H9 (cell line): ENCODE measurements at places on chromosomes 5 and 9. TPM values are rescaled to one million over a fixed set of nuclear protein-coding genes. Genes with fewer than 3 reads are reported as not detected.

GPX8 gene
- total RNA-seq: 37.9 and 38.3 TPM in 2 replicates

GRCh38 chr5:132219981-132220380 lies 7.7 kb downstream of the P4HA2 start:
- no peak for DNase-seq

DNA sequence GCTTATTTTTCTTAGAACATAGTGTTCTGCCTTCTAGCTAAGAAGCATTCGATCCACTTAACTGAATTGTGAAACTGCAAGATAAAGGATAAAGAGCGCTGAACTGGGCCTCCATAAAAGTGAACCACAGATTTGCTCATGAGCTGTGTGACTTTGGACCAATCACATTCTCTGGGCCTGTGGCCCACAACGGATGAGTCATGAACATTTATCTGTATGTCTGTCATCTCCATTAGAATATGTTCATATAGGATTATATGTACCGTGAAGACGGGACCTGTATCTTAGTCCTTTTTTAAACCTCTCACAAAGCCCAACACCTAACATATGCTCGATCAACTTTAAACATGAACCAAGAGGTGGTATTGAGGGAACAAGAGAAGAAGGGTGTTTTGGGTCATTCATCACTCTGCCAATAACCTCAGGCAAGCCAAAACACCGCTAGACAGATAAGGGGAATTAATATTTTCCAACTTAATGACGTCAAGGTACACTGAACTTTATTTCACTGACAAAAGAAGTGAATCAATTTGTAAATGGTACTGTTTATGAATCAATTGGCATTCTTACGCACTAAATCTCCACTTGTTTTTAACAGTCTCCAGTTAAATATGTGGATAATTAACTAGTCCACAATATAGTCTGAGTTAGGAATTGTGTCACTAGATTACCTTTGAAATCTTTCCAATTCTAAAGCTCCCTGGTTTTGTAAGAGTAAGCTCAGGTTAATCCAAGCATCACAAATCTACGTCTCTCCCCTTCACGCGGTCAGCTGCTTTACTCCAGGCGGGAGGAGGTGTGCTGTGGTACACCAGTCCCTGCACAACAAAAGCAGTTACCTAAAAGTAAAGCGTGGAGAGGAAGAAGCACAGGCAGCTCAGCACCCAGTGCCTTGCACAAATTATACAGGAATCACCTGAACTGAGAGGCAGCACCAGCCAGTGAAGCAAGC lies 1.6 kb downstream of the TMEM245 start:
- no peak for DNase-seq

- DNase-seq: no peak
Measured at GRCh38 chr5:54637654-54638053, 120.1 kb downstream of the SNX18 start.

GRCh38 chr9:137550231-137550621 lies at the start of gene PNPLA7:
PNPLA7 (minus strand) TSS chr9:137550402; CDS start chr9:137550197, 205 bp downstream.
- DNase-seq: peak; percentile 86

DNA sequence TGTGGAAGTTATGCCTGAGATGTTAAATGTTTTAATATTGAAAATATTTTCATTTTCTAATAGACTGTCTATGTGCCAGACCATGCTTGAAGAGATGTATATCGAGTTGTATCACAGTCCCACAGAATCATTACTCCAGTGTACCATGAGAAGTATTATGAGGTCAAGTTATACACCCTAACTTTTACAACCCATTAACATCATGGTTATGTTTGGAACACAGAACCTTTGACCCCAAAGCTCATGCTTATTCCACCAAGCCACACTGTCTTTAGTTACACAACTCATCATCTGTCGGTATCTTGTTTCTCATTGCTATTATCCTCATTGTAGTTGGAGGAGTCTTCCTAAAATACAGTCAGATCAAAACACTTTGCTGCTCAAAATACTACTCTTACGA lies 248.0 kb downstream of the KCTD16 start:
- DNase-seq: no peak

GRCh38 chr5:152470167-152470566 lies 65.1 kb upstream of the NMUR2 start:
- no peak for DNase-seq

CDC42SE2 gene
- total RNA-seq: 22.2 and 23.2 TPM in 2 replicates

GRCh38 chr9:19127871-19128500 lies 694 bp upstream of the PLIN2 start:
- DNase-seq: peak; percentile 54

GRCh38 chr9:6301858-6302257 lies 26.3 kb upstream of the TPD52L3 start:
- DNase-seq: no peak

ELAVL2 gene
- total RNA-seq: 16.8 and 19.9 TPM in 2 replicates

- no peak for DNase-seq
Measured at GRCh38 chr9:115690786-115691496, 462.6 kb upstream of the PAPPA start.

DNA sequence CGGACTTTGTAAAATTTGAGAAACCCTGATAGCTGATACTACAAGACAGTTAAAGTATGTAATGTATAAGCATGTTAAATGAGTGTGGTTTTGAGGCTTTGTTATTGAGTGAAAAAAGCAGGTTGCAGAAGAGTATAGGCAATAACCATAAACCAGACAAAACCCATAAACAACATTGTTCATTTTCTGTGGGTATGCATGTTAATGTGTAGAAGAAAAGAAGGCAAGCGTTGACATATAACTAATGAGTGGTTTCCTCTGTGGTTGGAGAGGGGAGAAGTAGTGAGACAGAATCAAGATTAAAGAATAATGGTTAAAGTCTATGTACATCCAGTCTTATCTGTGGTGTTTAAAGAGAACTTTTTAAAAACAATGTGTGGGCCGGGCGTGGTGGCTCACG lies 26.2 kb downstream of the RAD23B start:
- DNase-seq: no peak

GRCh38 chr9:68505681-68506409 lies 34.8 kb downstream of the TMEM252 start:
- no peak for DNase-seq

TMEFF1 gene
- 64.7 and 65.5 TPM in 2 replicates for total RNA-seq

FSD1L gene
- total RNA-seq: 4.7 and 5.5 TPM in 2 replicates

DNAH5 gene
- 0.50 and 0.55 TPM in 2 replicates for total RNA-seq

CDKN2AIPNL gene
- total RNA-seq: 60.0 and 60.3 TPM in 2 replicates

- DNase-seq: no peak
Measured at GRCh38 chr9:136137321-136138265, 18.9 kb upstream of the TMEM250 start.

EIF4E1B gene
- total RNA-seq: 1.3 and 1.8 TPM in 2 replicates

DNA sequence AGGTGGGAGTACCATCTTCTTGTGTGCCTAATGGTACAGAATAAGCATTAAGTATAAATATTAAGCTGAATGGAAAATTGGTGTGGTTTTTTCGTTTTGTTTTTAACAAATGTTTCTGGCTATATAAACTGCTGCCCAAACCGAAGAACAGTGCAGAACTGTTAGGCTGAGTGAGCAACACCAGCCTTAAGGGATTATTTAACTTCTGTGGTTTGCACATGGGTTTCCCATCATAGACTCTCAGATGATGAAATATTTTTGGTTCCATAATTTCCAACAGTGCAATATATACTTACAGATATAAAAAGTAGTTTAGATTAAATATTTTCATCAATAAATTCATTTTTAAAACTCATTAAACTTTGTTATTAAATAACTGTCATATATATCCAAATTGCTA lies 16.4 kb downstream of the C5orf63 start:
- DNase-seq: no peak

GRCh38 chr9:86494644-86495111 lies 140.5 kb upstream of the TUT7 start:
- DNase-seq: no peak

RNF180 gene
- 2.5 and 2.9 TPM in 2 replicates for total RNA-seq

- DNase-seq: no peak
Measured at GRCh38 chr5:151405334-151406160, 41.9 kb upstream of the SLC36A1 start.

PCSK1 gene
- total RNA-seq: 2.0 and 2.9 TPM in 2 replicates

RASEF gene
- total RNA-seq: 1.9 and 2.2 TPM in 2 replicates

DNA sequence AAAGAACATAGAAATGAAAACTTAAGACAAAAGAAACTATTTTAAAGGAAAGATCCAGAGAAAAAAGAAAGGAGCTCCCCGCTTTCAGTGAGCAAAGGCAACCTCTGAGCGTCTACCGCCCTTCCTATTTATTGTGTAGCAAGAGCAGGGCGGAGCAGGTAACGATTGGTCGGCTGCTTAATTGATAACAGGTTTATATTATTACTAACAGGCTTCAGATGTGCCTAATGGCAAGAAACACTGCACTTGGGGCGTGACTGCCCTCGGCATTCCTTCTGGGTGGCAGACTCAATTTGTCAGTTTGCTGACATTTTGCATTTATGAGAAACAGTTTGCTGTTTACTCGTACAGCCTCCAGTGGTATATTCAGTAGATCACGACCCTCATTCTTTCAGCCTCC lies 482.7 kb upstream of the C9orf72 start:
- no peak for DNase-seq

GRCh38 chr5:56840597-56840996 lies 25.2 kb downstream of the MAP3K1 start:
- DNase-seq: no peak

PDLIM4 gene
- total RNA-seq: 7.6 and 12.2 TPM in 2 replicates

GRCh38 chr9:94971378-94972131 lies 245.1 kb downstream of the AOPEP start:
- DNase-seq: no peak

- no peak for DNase-seq
Measured at GRCh38 chr5:12794476-12795332, 890.5 kb upstream of the CTNND2 start.

DNA sequence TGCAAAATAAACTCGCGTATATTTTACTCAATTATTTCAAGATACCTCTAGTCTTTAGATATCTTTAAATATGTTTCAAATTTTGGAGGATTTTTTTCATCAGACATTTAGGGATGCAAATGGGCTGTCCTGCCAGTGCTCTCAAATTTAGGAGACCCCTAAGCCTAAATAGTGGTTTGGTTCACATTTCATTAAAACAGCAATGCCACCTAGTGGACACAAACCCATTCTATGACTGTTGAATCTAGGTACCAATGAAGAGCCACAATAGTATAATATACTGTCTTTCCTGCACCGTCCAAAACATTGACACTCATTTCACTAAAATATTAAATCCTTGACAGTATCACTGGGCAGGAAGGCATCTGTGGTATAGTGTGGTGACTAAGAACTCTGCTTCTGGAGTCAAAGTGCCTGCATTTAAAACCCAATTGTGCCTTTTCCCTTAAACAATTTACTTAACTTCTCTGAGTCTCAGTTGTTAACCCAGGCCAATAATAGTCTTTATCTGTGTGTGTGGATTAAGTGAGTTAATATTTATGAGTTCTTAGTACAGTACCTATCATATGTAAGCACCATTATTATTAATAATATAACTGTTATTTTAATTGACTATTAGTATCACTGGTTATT lies 148.0 kb downstream of the RORB start:
- DNase-seq: no peak

DNA sequence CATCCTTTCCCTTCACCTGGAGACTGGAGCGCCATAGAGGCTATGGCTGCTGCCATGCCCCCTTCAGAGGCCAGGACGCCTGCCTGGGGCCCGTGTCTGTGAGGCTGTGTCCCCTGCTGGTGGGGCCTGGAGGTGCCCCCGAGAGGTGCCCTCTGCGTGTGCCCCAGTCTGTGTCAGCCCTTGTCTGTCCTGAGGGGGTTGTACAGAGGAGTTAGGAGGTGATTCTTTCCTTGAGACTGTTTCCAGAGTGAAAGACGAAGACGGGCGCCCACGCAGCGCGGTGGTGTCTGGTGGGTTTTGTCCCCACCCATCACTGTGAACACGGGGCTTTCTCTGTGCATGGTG lies 24.6 kb downstream of the TRAF2 start:
- peak; percentile 28 for DNase-seq

ZNF618 gene
- total RNA-seq: 13.6 and 16.3 TPM in 2 replicates

DNA sequence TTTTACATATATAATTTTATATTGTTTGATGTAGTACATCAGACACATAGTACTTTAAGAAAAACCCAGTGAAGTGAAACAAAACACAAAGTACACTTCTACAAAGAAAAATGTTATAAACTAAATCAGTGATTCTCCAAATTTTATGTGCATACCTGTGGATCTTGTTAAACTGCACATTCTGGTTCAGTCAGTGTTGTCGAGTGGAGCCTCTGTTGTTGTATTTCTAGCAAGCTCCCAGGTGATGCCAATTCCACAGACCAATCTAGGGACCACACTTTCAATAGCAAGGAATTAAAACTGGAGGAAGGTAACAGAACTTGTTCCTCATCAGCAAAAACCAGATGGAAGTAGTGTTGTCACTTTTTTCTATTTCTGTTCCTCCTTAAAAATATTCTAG lies 183.8 kb upstream of the CD180 start:
- DNase-seq: no peak

SELENOP gene
- 6.9 and 8.5 TPM in 2 replicates for total RNA-seq

CBY3 gene
- 0.50 and 1.6 TPM in 2 replicates for total RNA-seq

POU5F2 gene
- total RNA-seq: 0.11 and 0.22 TPM in 2 replicates

NRG2 gene
- total RNA-seq: 0.13 TPM in 1 of 2 replicates, not detected in the other

- DNase-seq: no peak
Measured at GRCh38 chr5:126998201-126998631, 32.1 kb downstream of the MARCHF3 start.

DNA sequence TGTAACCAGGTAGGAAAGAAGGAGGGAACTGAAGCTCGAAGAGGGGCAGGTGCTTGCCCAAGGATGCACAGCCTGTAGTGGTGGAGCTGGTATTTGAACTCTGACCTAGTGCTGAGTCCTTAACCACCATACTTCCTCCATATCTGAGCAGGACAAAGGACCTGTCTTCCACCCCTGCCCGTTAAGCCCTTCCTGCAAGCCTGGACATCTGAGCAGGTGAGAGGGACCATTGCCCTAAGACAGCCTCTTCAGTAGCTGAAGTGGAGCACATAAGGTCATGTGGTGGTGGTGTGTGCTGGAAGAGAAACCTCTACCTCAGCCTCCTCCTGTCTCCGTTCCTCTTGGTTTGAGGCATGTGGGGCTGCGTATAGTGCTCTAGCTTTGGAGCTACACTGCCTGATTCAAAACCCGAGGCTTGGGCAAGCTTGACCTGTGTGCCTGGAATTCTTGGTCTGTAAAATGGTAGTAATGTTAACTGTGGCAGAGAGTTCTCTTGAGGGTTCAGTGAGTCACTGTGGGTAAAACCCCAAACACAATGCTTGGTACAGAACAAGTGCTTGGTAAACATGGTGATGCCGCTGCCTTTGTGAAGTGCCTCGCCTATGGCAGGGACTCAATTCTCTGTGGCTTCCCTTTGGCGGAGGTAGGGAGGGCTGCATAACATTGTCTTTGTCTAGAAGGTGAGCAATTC lies 7.4 kb downstream of the GALNT10 start:
- DNase-seq: no peak

IL4 gene
- total RNA-seq: not detected in 2 replicates

DNA sequence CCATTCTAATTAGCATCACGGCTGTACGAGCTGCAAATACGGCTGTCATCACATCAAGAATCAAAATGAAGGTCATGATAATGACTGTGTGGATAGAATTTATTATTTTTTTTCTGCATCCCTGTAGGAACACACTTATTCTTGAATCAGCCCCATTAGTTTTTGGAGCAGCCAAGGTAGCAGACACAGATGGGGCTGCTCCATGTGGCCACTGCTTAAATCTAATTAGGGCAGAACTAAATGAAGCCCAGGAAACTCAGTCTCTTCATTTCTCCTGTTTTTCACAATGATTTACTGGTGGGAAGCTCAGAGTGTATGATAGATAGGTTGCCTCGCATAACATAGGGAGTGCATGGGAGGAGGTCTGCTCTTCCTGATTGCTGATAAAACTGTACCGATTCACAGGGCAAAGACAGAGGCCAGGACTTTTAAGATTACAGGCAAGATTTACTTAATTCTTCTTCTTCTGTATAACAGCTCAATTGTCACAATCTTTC lies 275.5 kb downstream of the GLIS3 start:
- no peak for DNase-seq
